Esophagus squamous epithelium (tissue), 5 donors: ENCODE measurements at places on chromosomes 12 and 14.

DNA sequence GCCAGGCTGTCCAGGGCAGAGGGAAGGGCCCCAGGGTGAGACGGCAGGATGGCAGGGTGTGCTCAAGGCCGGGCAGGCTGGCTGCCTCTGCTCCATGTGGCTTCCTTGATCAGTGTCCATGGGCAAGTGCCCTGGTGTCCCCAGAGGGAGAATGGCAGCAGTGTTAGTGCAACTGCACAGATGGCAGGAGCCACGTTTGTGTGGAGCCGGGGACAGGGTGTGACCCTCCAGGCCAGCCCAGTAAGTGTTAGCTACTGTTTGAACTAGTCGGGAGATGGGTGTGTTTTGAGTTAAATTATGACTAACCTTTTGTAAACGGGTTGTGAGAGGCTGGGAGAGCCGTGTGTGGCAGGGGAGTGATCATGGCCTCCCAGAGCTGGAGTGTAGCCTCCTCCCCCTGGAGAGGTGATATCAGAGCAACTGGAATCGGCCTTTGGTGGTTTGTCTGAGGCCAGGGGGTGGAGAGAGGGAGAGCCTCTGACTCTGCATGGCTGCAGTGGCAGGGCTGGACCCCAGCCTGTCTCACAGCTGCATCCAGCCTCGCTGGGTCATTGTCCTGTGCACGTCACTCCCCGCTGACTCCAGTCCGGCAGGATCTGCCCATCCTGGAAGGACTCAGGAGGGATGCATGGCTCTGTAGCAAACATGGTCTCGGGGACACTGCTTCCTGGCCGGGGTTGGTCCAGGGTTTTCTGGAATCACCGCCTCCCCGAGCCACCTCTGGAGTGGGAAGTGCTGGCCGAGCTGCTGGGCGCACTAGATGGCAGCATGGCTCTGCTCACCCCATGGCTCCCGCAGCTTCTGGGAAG lies 27.8 kb downstream of the AACS start:
- no peak for DNase-seq

- no peak for DNase-seq
Measured at GRCh38 chr12:122834104-122834920, 945 bp upstream of the HIP1R start.

- DNase-seq: no peak
Measured at GRCh38 chr12:103779410-103780092, 61.5 kb downstream of the NT5DC3 start.

- DNase-seq: no peak
Measured at GRCh38 chr12:59657711-59658110, 61.9 kb downstream of the SLC16A7 start.

DNA sequence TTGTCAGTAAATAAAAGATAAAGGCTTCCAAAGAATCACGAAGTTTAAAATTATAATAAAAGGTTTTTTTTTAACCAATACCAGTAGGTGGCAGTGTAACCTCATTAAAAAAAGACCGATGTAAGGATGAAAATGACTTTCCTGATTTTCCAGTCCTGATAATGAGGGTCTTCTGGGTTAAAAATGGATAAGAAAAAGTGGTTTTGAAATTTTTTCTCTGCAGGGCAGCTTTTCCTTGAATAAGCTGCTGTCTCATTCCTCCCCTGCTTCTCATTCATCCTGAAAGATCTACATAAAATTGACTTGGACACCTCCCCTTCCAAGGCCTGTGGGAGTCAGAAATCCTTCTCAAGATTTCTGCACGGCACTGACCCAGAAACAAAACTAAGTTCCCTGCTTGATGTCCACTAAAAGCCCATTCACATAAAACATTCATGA lies 58.9 kb upstream of the FBXO33 start:
- no peak for DNase-seq

GRCh38 chr12:52926596-52927234 lies 21.8 kb upstream of the KRT8 start:
- no peak for DNase-seq

DNA sequence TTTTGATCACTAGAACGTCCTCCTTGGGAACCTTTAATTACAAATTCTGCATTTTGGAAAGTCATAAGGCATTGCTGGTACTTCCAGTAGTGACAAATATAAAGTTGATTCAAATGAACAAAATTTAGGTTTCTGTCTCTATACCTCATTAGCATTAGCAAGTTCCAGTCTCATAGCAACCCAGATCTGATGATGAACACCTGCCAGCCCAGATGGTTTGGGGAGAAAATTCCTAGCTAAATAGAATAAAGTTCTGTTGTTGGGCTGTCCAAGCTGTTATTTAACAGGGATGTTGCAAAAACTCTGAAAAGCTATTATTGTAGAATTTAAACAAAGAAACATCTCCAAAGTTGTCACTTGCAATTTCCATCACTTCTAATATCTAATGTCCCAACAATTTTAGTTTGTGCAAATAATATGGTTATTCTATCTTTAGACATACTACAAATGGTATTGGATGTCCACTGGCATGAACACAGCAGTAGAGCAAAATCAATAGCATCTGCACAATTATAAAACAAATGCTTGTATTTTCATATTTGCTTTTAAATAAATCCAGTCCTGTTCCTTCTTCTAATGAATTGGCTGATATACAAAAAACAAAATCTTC lies 299.4 kb downstream of the SLC16A7 start:
- DNase-seq: no peak

DNA sequence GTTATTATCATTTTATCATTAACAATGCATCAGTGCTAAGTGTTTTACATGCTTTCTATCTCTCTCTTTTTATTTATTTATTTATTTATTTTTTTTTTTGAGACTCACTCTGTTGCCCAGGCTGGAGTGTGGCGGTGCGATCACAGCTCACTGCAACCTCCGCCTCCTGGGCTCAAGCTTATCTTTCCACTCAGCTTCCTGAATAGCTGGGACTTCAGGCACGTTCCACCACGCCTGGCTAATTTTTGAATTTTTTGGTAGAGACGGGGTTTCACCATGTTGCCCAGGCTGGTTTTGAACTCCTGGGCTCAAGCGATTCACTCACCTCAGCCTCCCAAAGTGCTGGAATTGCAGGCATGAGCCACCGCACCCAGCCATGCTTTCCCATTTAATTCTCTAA lies 3.9 kb upstream of the BTG1 start:
- DNase-seq: no peak

GRCh38 chr14:93548102-93548843 lies 117.5 kb downstream of the UNC79 start:
- DNase-seq: no peak

DNA sequence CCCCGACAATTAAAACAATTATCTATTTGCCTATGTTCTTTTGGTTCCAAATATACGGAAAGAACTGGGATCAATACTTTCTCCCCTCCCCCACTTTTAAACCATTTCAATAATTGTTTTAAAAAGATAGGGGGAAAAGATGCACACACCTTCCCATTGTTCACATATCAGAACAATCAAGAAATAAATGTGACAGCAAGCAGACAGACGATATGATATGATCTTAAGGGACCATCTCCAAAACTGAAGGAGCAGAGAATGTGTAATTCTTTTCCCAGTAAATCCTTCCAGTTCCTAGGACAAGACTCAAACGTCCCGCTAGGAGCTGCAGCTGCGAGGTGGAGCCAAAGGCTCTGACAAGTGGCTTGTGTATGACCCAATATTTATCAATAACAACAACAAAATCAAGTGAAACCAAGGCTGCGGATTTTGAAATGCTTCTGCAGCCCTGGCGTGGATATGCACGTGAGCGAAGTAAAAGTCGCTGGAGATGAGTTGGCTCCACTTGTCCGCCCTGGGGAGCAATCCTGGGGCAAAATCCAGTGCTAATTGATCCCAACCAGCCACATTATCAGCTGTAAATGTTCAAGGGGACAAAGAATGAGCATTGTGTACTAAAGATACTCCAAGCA lies 8.2 kb upstream of the FOXG1 start:
- DNase-seq: no peak
